ENCODE measurements at places on chromosomes 7 and 10. TPM values are rescaled to one million over a fixed set of nuclear protein-coding genes. Genes with fewer than 3 reads are reported as not detected.

The NKX1-2 gene
- polyA plus RNA-seq = not detected

The LMBR1 gene
- 45.2 TPM for polyA plus RNA-seq

The FKBP6 gene
- polyA plus RNA-seq = 0.70 TPM

The FRMD4A gene
- 91.8 TPM for polyA plus RNA-seq

The CYP2E1 gene
- 1.7 TPM for polyA plus RNA-seq

The GPER1 gene
- polyA plus RNA-seq = 4.9 TPM

The EMX2 gene
- polyA plus RNA-seq = 154 TPM

The ERVW-1 gene
- 2.5 TPM for polyA plus RNA-seq

The TMEM225B gene
- polyA plus RNA-seq = 1.5 TPM

The ASIC3 gene
- polyA plus RNA-seq = 2.3 TPM

The PNLIPRP3 gene
- polyA plus RNA-seq = not detected

The NRCAM gene
- polyA plus RNA-seq = 17.3 TPM

The PTPN20 gene
- 2.8 TPM for polyA plus RNA-seq

The TEX36 gene
- polyA plus RNA-seq = not detected

The CRYGN gene
- 5.6 TPM for polyA plus RNA-seq

The LIPK gene
- polyA plus RNA-seq = not detected

The PSD gene
- 7.4 TPM for polyA plus RNA-seq

The RBP3 gene
- 0.06 TPM for polyA plus RNA-seq

The GPR15LG gene
- 0.40 TPM for polyA plus RNA-seq

The GTF2IRD2 gene
- 21.4 TPM for polyA plus RNA-seq

Measured in renal cortex interstitium (tissue), 15 donors.